ENCODE measurements at places on chromosomes 2 and 18. TPM values are rescaled to one million over a fixed set of nuclear protein-coding genes. Genes with fewer than 3 reads are reported as not detected.
A peak's percentile ranks its signal among the peaks of the same experiment; 100 is the strongest.

- no peak for DNase-seq
Observed at GRCh38 chr18:13599031-13599430, 127.3 kb downstream of the FAM210A start.

- DNase-seq = no peak
Observed at GRCh38 chr2:108968619-108969018, 20.4 kb downstream of the EDAR start.

GRCh38 chr2:236164925-236165841 lies 3.0 kb downstream of the GBX2 start:
- no peak for DNase-seq

- DNase-seq = peak; percentile 40
Observed at GRCh38 chr2:162011706-162012564, 62.1 kb downstream of the DPP4 start.

DNA sequence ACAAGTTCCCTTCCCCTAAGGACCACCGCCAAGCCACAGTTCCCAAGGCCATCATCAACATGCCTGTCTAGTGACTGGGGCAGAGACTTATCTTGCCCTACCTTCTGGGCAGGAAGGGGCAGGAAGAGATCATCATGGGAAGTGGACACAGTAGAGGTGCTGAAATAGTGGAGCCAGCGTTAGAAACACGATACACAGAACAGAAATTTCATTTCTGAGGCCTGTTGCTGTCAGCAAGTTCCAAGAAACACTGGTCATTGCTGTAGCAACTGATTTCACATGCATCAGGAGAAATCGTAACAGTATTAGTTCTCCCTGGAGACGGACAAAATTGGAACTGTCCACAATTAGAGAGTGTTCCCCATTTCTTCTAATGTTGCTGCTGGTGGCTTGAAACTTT lies 83.0 kb downstream of the COLEC12 start:
- DNase-seq = no peak

GRCh38 chr2:197838036-197838435 lies 33.6 kb downstream of the PLCL1 start:
- DNase-seq = no peak

GRCh38 chr2:42872721-42873120 lies 80.3 kb upstream of the HAAO start:
- DNase-seq = no peak

GRCh38 chr2:200383380-200384110 lies 77.1 kb downstream of the SPATS2L start:
- no peak for DNase-seq

DNA sequence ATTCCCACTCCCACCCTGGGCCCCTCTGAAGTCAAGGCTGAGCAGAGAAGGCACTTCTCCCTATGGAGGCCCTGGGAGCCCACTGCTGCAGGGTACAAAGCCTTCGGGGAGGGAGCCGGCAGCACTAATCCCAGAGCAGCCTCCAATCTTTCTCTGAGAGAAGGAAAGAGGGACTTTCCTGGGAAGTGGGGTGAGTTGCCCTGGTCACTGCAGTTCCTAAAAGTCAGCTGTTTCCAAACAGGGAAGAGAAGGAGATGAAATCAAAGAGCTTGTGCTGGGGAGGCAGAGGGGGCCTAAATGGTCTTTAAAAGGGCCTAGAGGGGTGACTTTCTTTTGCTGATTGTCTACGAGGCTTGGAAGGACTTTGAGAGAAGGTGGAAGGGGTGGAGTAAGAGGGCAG lies 264.7 kb downstream of the TNS1 start:
- no peak for DNase-seq

KCNE4 gene
- total RNA-seq = not detected

TUBA4B gene
- not detected for total RNA-seq

MORN2 gene
- 4.7 TPM for total RNA-seq

CASP8 gene
- total RNA-seq = 44.1 TPM

SLC11A1 gene
- 0.18 TPM for total RNA-seq

SERPINB5 gene
- not detected for total RNA-seq

UGT1A7 gene
- not detected for total RNA-seq

GPBAR1 gene
- total RNA-seq = 0.41 TPM

All from activated T-helper 2 cell treated with anti-CD3 and anti-CD28 coated beads, Interferon-gamma antibody, Interleukin-2, Interleukin-4, amounts not matched to agents 10 μg/mL and 5 μg/mL and 100 μg/mL, durations not matched to agents 14 hours and 24 hours and 36 hours (primary cell).